Effector memory CD4-positive, alpha-beta T cell (primary cell): ENCODE measurements at places on chromosomes 1 and 21.
A peak's percentile ranks its signal among the peaks of the same experiment; 100 is the strongest.

DNA sequence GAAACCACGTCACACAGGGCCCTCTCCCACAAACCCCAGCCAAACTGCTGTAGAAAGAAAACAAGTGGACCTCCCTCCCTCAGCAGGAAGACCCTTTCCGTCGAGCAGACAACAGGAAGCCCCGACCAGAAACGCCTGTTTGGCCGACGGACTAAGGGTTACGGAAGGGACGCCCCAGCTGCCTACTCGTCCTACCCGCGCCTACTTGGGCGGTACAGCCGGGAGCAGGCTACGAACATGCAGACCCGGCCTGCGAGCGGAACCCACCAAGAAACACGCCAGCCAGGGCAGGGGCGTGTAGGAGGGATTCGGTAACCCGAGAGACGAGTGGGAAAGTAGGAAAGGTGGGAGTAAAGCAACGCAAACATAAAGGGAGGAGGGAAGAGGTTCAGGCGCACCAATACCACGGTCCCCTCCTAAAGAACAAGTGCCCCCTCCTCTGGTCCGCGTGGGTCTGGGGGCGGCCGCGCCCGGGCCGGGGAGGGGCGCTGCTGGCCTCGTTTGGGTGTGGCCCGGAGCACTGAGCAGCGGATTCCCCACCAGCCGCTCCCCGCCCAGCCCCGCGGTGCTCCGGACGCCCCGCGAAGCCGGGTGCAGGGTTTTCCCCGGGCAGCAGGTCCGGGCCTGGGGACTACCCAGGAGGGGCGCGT is 450 bp downstream of the S100A10 start:
- peak; percentile 9 for DNase-seq

- no peak for DNase-seq
Measured at GRCh38 chr1:166390366-166391033, 223.7 kb upstream of the FAM78B start.

- DNase-seq, result no peak
Measured at GRCh38 chr1:219783605-219784235, 144.6 kb downstream of the SLC30A10 start.

DNA sequence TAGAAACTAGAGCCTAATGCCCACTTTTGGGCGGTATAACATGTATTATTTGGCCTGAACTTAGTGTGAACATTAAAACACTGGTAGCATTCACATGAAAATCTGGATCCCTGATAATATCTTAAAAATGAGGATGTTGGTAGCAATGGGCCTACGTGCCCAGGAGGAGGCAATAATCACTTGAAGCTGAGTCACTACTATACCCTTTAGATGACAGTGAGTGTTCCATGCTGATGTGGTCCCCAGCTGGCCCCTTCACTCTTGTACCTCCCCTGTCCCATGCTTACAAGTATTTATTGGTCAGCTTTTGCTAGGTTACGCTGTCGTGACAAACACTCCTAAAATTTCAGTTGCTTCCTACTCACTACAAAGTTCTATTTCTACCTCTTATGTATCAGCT is 23.0 kb upstream of the POU2F1 start:
- no peak for DNase-seq

DNA sequence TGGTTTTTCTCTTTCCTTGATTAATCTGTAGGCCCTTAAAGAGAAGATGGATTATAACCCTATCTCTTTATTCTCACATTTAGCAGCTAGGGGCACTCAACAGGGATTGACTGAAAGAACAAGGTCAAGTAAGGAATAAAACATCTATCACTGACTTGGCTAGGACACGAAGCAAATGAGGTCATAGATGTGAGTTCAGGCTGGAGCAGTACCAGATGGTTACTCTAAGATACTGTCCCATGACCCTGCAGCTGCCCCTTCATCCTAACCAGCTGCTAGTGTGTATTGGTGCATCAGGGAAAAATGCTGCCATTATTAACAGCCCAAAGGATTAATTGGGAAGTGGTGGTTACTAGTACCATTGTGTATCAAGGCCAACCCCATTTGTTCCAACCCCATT is 221.9 kb downstream of the CTH start:
- no peak for DNase-seq

DNA sequence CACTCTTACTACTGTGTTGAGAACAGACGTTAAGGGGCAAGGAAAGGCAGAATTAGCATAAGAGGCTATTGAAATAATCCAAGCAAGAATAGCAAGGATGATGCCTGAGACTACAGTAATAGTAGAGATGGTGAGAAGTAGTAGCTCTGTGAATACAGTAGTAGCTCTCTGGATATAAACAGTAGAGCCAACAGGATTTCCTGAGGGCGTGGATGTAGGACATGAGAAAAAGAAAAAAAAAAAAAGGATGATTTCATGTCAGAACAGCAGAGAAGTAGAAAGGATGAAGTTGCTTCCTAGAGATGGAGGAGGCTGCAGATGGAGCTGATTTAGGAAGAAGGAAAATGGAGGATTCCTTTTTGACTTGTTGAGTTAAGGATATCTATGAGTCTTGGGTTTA is 112.3 kb downstream of the OMA1 start:
- DNase-seq, result no peak

- DNase-seq, result no peak
Measured at GRCh38 chr1:7106442-7107108, 321.3 kb downstream of the CAMTA1 start.

- no peak for DNase-seq
Measured at GRCh38 chr1:168799927-168800605, 71.1 kb upstream of the DPT start.

DNA sequence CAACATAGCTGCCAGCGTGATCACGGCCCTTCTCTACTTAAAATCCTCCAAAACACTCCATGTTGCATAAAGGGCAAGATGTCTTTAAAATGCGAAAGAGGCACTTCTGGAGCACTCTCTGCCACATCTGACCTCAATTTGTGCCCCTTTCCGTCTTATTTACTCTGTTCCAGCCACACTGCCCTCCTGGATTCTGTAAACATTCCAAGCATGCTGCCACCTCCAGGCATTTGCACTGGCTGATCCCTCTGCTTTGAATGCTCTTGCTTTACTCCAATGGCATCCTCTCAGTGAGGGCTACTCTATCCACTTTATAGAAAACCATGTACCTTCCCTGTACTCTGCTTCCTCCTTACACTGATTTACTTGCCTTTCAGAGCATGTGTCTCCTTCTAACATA is 5.3 kb upstream of the RGS7 start:
- no peak for DNase-seq

- no peak for DNase-seq
Measured at GRCh38 chr1:54857746-54858561, 29.0 kb downstream of the DHCR24 start.

- DNase-seq, result no peak
Measured at GRCh38 chr1:208880433-208881100, 636.4 kb upstream of the PLXNA2 start.
